ENCODE measurements at places on chromosomes 11 and 22. TPM values are rescaled to one million over a fixed set of nuclear protein-coding genes. Genes with fewer than 3 reads are reported as not detected.

IRAG1 gene
- 17.5 TPM for total RNA-seq

GGTLC3 gene
- total RNA-seq: 0.84 TPM

MMP11 gene
- total RNA-seq: 1.2 TPM

IL17RA gene
- total RNA-seq: 61.6 TPM

INPP5J gene
- total RNA-seq: 3.8 TPM

DNA sequence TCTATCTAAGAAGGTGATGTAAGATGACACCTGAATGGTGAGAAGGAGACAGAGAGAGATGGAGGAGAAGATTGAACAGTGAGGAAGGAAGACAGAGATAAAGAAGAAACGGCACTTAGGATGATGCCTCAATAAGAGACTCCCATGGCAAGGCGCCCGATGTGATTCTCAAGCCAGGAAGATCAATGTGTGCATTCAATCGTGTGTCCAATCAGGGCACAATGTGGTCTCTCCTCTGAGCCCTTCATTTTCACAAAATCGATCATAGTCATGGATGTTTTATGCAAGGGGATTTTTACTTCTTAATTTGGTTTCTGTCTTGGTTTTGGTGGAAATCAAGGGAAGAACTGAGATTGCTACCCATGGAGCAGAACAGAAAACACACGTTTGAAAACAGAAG lies 19.9 kb upstream of the TMPRSS13 start:
- DNase-seq: no peak

DNA sequence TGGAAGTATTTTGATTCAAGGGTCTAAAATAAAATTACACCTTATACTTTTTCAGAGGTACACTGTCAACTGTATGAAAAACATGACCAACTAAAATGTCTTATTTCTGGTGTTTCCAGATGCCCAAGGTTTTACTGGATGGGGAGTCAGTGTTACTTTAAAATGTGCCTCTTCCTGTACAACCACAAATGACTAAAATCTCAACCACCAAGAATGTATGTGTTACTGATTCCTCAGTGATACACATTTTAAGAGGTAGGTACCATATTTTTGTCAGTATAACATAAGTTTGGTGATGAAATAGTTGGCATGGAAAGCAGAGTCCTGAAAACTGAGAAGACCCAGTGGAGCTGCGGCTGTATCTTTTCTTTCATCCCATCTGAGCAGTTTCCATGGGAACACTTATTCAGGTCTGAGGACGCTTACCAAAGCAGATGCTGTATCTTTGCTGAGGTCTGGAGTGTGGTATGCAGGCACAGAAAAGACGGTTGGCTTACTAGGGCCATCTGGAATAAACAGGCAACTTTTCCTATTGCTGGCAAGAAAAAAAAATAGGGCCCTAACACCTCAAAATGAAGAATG lies 21.2 kb upstream of the TP53AIP1 start:
- no peak for DNase-seq

- DNase-seq: no peak
Observed at GRCh38 chr22:37501610-37502341, 15.6 kb upstream of the MFNG start.

GRCh38 chr11:43905813-43906241 lies 25.2 kb downstream of the ALKBH3 start:
- no peak for DNase-seq

GRCh38 chr11:68128682-68129327 lies 7.6 kb upstream of the CHKA start:
- DNase-seq: peak; percentile 65

DNA sequence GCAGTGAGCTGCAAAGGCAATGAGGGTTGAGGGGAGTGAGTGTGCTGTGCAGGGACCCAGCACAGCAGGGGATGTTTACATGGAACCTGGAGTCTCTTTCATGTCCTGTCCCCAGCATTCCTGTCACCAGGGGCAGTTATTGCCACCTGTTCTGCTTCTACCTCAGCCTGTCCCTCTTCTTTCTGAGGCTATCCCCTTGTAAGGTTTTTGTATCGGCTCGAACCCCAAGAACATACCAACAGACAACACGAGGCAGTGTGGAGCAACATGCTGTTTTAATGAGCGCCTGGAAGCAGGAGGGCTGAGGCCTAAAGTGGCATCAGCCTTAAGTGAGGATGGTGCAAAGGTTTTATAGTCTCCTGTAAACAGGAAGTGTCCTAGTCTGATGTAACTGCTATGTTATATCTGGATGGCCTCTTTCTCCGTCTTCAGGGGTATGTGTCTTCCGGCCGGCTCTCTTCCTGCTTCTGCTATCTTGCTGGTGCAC lies 3.9 kb downstream of the SCGB2A2 start:
- DNase-seq: no peak

DNA sequence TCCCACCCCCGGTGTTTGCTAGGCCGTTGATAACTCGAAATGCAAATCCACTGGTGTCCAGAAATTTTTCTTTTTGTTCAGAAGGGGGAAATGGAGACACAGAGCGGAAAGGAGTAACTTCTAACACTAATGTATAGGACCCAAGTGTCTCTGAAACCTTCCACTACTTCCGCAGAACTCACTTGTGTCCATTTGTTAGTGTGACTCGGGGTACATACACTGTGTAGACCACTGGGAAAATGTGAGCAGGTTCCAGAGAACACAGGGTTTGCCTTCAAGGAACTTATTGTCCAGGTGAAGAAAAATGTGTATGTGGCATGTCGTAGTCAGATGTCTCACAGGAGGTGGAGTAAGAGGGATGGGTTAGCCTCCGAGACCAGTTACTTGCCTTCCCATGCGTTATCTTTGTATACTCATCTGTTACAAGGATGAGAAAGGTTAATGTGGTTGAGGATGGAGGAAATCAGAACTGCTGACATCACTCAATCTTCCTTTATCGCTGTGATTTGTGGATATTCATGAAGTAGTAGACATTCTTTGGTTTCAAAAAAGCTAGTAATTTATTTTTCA lies 857 bp downstream of the ARCN1 start:
- DNase-seq: no peak

- peak; percentile 71 for DNase-seq
Observed at GRCh38 chr11:107858217-107859070, at the start of gene SLC35F2. TSS of gene SLC35F2 (minus strand) at chr11:107858787. CDS start at chr11:107858767, 20 bp downstream.

DNA sequence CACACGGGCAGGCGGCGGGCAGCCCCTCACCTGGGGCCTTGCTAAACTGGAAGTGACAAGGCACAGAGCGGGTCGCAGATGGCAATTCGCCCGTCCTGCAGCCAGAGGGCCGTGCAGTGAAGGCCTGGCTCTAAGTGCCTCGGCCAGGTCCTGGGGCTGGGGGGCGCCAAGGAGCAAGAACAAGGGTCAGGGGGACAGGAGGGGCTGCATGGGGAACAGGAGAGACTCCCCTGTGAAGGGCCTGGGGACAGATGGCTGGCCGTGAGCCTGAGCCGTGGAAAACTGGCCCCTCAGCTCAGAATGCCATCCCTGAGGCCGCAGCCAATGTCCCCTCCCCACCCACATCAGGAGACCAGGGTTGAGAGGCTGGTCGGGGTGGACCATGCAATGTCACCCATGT lies 60.0 kb downstream of the RTL6 start:
- DNase-seq: no peak

DNA sequence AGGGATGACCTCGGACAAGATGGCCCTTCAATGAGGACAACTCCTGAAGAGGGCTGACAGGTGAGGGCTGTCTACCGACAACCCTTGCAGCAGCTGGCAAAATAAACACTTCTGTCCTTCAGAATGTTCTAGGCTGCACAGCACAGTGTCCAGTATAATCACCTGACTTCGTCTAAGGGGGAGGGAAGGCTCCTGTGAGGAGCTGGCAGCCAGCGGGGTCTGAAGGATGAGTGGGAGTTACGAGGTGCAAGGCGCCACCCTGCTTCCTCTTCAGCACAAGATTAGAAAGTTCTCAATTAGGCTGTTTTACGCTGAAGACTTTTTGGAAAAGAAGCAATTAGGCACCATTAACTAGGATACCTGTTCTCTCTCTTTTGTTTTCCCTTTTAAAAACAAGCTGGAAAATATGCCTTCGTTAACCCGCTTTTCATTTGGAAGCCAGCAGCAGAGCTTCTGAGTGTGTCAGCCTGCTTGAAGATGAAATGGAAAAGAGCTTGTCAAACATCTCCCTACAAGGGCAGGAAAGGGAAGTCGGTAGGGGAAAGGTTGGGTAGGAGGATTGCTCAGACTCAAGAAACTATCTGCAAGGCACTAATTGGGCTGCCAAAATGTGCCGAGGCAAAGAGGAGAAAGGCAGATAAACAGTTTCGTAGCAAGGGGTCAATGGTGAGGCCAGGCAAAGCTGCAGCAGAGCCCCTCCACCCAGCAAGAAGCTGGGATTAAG lies 592.2 kb upstream of the CADM1 start:
- no peak for DNase-seq

DNA sequence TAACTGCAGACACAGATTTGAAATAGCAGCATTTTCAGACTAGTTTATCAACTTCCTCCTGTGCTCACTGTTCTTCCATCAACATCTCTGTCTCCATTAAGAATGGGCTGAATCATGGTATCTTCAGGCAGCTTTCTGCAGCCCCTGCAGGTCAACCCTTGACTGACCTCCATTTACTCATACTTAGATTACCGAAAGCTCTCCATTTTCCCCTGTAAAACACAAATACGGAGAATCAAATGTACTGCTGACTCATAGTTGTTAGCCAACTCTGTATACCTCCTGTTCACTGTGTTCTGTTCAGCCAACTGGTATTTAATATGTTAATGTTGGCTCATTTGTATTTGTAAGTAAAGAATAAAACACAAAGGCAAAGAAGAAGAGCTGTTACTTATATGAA lies 364.0 kb downstream of the CASP12 start:
- DNase-seq: no peak
